ENCODE measurements at places on chromosomes 11 and 22.

DNA sequence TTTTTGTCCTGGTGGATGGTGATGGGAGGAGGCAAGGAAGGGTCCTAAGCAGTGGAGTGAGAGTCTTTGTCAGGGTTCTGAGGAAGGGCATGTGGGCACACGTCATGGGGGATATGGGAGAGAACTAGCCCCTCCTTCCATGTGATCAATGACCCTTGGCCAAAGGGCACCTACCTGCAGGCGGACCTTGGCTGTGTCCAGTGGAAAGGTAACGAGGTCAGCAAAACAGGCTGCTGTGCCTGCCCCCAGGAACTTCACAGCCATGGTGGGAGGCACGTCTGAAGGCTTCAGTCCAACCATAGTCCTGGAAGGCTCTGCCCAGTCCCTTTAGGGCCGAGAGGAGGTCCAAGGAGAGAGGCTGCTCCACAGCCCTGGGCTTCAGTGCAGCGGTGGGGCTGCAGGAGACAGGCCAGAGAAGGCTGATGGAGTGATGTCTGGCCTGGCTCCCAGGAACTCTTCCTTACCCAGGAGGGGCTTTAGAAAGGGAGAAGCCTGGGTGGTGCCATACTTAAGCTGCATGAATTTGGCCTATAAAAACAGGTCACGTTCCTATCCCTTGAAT, 2.1 kb downstream of the UCP3 start:
- DNase-seq: no peak

DNA sequence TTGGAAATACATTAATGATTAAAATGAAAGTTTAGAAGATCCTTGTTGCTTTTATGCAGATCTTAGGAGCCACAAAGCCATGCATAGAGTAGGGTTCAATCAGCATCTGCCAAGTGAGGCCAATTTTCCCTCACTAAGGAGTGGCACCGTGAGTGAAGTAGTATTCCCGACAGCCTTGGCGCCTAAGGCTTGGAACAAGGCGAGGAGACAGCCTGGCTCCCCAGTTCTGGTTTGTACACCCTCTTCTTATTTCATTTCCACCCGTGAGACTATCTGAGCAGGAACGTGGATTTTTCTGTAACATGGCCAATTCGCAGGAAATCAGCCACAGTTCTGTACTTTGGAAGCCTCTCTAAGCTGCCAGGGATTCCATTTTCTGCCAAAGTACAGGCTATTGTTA, 22.6 kb downstream of the FADS2 start:
- no peak for DNase-seq

DNA sequence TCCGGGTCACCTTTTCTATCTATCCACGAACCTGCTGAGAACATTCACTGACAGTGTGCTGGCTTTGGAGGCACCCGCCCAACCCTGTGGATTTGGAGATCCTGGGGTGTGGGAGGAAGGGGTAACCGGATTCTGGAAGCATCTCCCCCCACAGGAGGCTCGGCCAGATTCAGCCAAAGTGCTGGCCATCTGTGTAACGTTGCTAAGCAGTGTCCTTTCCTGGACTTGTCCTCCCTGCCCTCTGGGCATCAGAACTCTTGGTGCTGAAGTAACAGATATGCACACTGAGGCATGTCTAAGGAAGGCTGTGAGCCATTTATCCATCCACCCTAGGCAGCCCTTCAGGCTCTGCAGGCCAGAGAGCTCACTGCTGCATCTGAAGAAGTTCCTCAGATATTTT, 85.7 kb downstream of the SNX19 start:
- DNase-seq: no peak

- no peak for DNase-seq
These were observed 808 bp upstream of the MSANTD2 start for GRCh38 chr11:124801014-124801413.

DNA sequence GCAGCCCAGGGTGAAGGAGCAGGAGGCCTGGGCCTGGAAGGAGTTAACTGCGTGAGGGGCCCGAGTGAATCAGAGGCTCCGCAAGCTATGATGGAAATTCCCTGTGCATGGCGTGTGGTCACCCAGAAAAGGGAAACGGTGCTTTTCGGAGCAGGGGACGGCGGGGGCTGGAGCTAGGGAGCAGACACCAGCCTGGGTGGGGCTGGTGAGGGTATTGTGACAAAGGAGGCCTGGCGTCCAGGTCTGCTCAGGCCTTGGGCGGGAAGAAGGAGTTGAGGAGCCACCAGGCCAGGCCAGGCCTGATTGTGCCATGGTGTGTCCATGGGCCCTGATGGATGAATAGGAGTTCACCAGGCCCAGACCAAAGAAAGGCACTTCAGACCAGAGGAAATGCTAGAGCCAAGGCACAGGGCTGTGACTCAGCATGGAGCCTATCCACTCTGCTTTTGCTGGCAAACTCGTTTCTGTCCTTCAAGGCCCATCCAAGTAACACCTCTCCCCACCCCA, 12.8 kb upstream of the SPI1 start:
- DNase-seq: no peak

GRCh38 chr11:96356848-96357247, 13.9 kb upstream of the MAML2 start:
- DNase-seq: no peak

DNA sequence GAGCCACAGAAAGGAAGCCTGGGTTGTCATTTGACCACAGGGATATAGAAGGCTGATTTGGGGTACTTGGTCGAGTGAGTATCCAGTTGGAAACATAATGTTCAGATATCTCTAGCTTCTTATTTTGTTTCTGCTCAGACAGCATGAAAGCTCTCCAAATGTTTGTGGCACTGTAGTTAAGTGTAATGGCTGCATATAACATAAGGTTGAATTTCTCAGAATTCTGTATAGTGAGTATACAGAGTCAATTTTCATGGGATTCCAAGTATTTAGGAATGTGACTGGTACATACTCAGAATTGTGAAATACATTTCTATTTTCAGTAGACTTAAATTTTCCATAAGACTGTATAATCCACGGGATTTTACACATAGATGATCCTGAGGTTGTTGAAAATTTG, 2102.1 kb upstream of the RAG2 start:
- no peak for DNase-seq

DNA sequence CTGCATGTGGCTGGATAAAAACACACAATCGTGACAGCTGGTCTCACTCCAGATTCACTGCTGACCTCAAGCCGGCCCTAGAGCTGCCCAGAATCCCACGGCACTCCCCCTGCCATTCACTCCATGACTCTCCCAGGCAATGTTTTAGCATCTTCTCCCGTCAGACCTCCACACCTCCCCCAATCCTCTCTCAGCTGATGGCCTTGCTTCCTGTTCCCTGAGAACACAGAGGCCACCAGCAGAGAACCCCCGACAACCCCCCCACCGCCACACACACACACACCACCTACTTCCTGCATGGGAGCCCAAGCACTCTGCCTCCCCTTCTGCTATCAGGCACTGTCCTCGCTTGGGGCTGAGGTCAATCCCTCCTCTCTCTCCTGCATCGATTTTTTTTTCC, 9.3 kb downstream of the TNKS1BP1 start:
- no peak for DNase-seq

DNA sequence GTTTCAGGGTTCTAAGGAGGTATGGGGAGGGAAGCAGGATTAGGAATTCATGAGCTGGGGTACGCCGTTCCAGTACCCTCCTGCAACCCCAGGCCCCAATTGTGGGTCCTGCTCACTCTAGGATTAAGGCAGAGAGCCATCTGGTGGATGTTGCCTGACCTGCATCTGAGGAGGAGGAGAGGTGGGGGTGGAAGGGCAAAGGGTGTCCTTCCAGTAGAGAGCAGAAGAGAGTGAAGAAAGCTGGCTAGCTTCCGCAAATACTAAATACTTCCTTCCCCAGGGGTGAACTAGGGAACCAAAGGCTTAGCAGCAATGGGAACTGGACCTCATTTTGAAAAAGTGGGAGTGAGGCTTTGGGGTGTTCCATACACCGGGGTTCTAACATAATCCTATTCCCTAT, 10.6 kb downstream of the LRRC51 start:
- peak; percentile 36 for DNase-seq

DNA sequence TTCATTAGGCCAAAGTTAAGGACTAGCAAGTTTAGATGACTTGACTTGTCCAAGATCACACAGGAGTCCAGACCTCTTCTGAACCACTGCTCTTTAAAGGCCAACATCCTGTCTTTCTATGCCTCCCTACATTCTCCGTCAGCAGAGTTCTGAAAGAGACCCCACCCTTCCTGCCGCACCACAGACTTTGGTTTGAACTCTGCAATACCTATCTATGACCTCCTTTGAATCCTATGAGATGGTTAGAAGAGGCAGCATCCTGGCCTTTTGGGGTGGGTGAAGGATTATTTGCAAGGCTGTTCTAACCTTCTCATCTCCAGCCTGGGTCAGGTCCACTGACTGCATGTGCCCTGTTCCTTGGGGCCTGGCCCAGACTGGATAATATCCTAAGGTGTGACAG, 4.3 kb upstream of the RRM1 start:
- DNase-seq: no peak
